Activated T-helper 1 cell treated with anti-CD3 and anti-CD28 coated beads, Interleukin-12 subunit alpha, Interleukin-12 subunit beta, Interleukin-2, Interleukin-4 antibody, amounts not matched to agents 30 ng/mL and 10 ng/mL and 1 ng/mL, durations not matched to agents 14 hours and 24 hours and 36 hours (primary cell): ENCODE measurements at places on chromosomes 2 and 18. TPM values are rescaled to one million over a fixed set of nuclear protein-coding genes. Genes with fewer than 3 reads are reported as not detected.

- peaks cover 30% of the 10 kb centered on the region for H3K36me3 ChIP-seq
- H3K27ac ChIP-seq: peak within 1 kb of the TSS; percentile 94
- no peaks in the 10 kb centered on the region for H3K27me3 ChIP-seq
- DNase-seq: peak; percentile 34
- peaks cover 48% of the 10 kb centered on the region for H3K4me1 ChIP-seq
- peak within 1 kb of the TSS; percentile 98 for H3K4me3 ChIP-seq
These were observed at the start of gene BCL2 for GRCh38 chr18:63319383-63320122. BCL2 (minus strand) TSS chr18:63319769.

ASXL3 gene
- not detected in 2 replicates for total RNA-seq

HOXD13 gene
- total RNA-seq: not detected in 2 replicates

- DNase-seq: no peak
- no peak overlapping the region for H3K4me3 ChIP-seq
- H3K4me1 ChIP-seq: no peaks in the 10 kb centered on the region
- no peaks in the 10 kb centered on the region for H3K36me3 ChIP-seq
- no peak overlapping the region for H3K27ac ChIP-seq
- no peaks in the 10 kb centered on the region for H3K27me3 ChIP-seq
These were observed 125.9 kb downstream of the MAIP1 start for GRCh38 chr2:200081236-200081635.

DNA sequence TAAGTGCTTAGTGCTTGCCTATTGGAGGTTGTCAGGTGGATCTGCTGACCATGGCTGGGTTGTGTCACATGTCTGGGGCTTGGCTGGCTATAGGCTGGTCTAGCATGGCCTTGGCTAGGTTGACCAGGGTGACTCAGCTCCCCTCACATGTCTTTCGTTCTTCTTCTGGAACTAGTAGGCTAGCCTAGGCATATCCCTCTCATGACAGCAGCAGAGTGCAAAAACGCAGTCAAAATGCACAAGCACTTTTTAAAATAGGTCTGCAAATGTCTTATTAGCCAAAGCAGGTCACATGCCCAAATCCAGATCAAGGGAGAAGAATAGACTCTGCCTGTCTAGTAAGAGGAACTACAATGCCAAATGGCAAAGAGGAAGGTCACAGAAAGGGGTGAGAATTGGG is 179.7 kb upstream of the ACVR2A start:
- H3K27ac ChIP-seq: no peak overlapping the region
- no peaks in the 10 kb centered on the region for H3K27me3 ChIP-seq
- peaks cover 24% of the 10 kb centered on the region for H3K4me1 ChIP-seq
- no peak for DNase-seq

- H3K36me3 ChIP-seq: no peaks in the 10 kb centered on the region
- no peak overlapping the region for H3K27ac ChIP-seq
- no peak overlapping the region for H3K4me3 ChIP-seq
- no peak for DNase-seq
These were observed 173.0 kb upstream of the REV1 start for GRCh38 chr2:99662761-99663341.

LONRF2 gene
- 0.23 and 0.32 TPM in 2 replicates for total RNA-seq

- DNase-seq: no peak
- H3K27ac ChIP-seq: no peak overlapping the region
- no peaks in the 10 kb centered on the region for H3K36me3 ChIP-seq
- peaks cover 22% of the 10 kb centered on the region for H3K4me1 ChIP-seq
- H3K4me3 ChIP-seq: no peak overlapping the region
These were observed 2.0 kb upstream of the HS1BP3 start for GRCh38 chr2:20652673-20653575.

DNA sequence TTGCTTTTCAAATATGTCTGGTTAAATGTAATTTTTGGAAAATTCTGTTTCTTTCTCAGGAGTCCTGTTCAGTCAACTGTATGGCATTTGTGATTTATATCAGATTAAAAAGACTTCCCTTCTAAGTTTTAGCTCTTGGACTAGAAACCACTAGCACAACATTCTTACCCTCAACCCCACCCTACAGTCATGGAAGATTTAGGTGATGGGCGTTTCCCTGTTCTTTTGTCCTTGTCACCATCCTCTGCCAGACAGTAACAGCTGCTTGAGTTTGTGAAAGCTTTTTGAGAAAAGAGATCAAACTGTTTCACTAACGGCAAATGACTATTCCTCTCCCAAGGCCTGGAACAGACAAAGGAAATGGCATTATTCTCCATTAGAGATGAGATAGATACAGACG is 31.8 kb downstream of the SERPINB5 start:
- no peak for DNase-seq
- no peaks in the 10 kb centered on the region for H3K36me3 ChIP-seq
- no peaks in the 10 kb centered on the region for H3K4me1 ChIP-seq
- no peak overlapping the region for H3K4me3 ChIP-seq
- H3K27ac ChIP-seq: no peak overlapping the region
- H3K27me3 ChIP-seq: peaks cover 17% of the 10 kb centered on the region

GRCh38 chr2:124983595-124983994 is 958.5 kb downstream of the CNTNAP5 start:
- H3K4me1 ChIP-seq: no peaks in the 10 kb centered on the region
- no peaks in the 10 kb centered on the region for H3K27me3 ChIP-seq
- DNase-seq: no peak
- H3K27ac ChIP-seq: no peak overlapping the region
- H3K36me3 ChIP-seq: no peaks in the 10 kb centered on the region

GRCh38 chr2:212941361-212941760 is 210.1 kb downstream of the IKZF2 start:
- H3K36me3 ChIP-seq: no peaks in the 10 kb centered on the region
- no peaks in the 10 kb centered on the region for H3K4me1 ChIP-seq
- H3K27me3 ChIP-seq: no peaks in the 10 kb centered on the region
- H3K4me3 ChIP-seq: no peak overlapping the region
- H3K27ac ChIP-seq: no peak overlapping the region
